ENCODE measurements at places on chromosomes 3 and 15.

- DNase-seq, result no peak
These were observed 11.8 kb downstream of the ZNF609 start for GRCh38 chr15:64472161-64472560.

DNA sequence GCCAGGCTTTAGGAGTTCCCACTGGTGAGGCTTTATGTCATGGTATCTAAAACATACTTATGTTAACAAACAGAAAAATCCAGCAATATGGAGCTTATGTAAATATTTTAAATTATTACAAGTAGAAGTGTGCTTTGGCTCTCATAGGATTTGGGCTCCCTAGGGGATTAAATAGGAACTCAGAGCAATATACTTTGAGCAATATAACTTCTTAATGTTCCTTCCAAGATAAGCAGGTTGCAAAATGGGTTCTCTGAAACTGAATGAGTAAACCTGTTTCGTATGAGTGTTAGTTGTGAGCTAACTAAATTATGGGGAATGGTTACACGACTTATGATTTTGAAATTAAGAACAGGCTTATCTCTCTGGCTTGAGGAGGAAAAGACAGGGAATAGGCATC lies 366.1 kb upstream of the ZNF385D start:
- DNase-seq, result no peak

DNA sequence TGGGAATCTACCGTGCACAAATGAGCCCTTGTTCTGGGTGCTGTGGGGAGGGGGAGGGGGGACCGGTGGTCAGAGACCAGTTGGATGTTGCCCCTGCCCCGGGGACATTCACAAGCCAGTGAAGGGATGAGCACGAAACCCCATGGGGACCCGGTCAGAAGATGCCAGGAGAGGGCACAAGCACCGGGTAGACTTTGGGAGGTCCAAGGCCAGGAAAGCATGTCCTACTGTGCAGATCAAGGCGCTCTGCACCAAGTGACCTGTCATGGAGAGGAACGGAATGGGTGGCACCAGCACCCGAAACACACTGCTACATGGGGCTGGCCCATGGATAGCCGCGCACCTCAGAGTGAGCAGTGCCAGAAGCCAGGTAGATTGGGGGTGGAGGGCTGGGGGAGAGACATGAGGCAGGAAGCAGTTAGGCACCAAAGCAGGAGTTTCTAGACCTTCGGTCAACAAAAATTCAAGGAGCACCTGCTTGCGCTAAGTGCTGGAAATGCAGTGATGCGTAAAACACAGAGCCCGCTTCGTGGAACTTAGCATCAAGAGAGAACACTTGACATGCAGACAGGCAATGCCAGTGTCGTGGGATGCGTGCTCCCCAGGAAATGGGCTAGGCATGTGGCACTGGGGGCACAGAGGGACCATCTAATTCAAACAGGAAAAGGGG lies 99.1 kb downstream of the CPN2 start:
- DNase-seq, result no peak

DNA sequence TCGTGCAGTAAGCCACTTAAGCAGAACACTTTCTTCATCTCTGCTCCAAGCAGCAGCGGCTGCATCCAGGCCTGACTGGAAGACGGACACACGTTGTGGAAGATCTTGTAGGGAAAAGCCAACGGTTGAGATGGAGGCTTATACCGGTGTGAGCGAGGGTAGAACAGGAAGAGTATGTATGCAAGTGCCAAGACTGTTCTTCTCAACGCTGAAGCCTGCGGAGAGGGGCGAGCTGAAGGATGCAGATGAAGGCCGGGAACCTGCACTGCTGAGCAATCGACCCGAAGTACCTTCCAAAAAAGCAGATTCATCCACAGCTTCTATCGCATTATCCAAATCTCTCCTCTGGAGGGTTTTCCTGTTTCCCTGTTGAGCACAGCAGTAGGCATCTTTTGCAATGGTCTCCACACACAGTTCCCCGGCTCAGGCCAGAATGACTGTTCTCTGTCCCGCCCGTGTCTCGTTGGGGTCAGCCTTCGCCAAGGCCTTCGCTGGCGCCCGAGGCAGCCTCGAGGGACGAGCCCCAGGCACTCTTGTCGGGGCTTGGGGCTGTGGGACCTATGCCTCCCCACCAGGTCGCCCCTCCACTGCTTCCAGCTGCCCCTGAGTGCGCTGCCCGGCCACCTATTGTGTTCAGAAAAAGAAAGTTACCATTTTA lies 22.2 kb upstream of the DYNC1LI1 start:
- DNase-seq, result no peak

DNA sequence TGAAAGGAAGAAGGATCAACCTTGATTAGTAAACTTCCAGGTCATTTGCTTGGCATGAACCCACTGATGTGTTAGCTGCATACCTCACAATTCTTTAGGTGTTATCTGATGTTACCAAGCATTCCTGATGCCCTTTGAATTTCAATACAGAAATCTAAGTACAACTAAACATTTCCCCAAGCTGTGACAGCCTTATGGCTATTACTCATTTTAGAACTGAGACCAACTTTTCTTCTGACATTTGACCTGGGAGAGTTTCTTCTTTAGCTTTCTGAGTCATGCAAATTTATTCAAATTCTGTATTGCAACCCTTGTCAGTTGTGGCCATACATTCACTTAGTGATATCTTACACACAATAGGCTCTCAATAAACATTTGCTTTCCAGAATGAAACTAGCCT lies 124.3 kb downstream of the TIGIT start:
- DNase-seq, result no peak

DNA sequence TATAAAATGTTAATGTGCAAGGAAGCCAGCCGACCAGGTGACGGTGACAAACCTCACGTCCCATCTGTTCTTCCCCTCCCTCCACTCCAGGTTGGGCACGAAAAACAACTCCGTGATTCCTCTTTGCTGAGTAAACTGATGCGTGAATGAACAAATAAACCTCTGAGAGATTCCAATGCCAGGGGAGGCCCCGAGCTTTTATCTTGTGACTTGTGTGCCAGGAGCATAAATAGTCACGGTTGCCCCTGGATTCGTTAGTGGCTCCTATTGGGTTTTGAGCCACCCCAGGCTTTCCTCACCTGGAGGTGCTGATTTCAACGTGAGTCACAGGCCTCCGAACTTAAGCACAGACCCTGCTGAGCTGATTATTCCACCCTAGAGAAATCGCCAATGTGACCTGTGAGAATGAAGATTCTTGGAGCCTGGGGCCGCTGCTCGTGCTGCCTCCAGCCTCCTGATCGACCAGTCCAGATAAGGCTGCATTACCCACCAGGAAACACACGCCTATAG lies 119.2 kb downstream of the SHQ1 start:
- no peak for DNase-seq

GRCh38 chr3:16559653-16560365 lies 45.4 kb downstream of the DAZL start:
- DNase-seq, result no peak

GRCh38 chr15:93201940-93202339 lies 112.9 kb upstream of the RGMA start:
- no peak for DNase-seq

Data from GM03348 (cell line).